GM12892 (cell line): ENCODE measurements at places on chromosomes 6 and 20.

GRCh38 chr6:10384091-10384609, 30.7 kb downstream of the TFAP2A start:
- no peak for DNase-seq

- no peak for DNase-seq
Measured at GRCh38 chr20:40894237-40894630, 134.4 kb upstream of the TOP1 start.

GRCh38 chr20:24842918-24843715, 106.0 kb upstream of the CST7 start:
- no peak for DNase-seq

- DNase-seq, result no peak
Measured at GRCh38 chr6:149393002-149393679, 6.9 kb upstream of the SUMO4 start.

GRCh38 chr6:170244721-170245474, 46.0 kb downstream of the DLL1 start:
- no peak for DNase-seq

DNA sequence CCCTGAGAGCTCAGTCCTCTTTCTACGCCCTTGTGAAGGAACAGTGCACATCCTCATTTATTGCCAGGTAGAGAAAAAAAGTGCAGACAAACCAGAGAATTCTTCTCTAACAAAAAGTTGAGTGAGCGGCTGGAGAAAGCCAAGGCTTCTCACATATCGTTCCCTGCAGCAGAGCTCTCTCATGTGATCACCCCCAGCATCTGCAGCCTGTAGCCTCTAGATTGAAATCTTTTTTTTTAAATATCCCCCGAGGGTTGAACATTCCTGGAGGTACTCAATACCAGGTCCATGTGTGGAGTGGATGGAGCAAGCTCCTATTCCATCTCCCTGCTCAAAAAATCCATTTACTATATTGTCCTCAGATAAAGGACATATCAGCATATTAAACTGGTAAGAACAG, 22.9 kb upstream of the ZNF133 start:
- no peak for DNase-seq

- no peak for DNase-seq
Measured at GRCh38 chr6:144723431-144723830, 438.3 kb downstream of the UTRN start.

DNA sequence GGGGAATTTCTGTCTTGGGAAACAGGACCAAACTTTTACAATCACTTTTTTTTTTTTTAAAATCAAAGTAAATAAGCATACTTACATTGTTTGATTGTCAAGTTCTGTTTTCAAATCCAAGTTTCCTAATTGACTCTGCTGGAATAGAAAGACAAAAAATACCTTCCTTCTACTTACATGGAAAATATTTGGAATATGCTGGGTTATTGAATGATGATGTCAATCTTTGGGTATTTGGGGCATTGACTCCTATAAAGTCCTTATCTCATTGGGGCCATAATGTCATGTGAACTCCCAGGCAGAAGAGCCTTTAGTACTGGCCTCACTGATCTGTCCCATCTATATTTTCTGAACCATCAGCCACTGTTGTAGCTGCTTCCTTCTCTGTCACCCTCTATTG, 122.6 kb upstream of the NOX3 start:
- DNase-seq, result no peak

DNA sequence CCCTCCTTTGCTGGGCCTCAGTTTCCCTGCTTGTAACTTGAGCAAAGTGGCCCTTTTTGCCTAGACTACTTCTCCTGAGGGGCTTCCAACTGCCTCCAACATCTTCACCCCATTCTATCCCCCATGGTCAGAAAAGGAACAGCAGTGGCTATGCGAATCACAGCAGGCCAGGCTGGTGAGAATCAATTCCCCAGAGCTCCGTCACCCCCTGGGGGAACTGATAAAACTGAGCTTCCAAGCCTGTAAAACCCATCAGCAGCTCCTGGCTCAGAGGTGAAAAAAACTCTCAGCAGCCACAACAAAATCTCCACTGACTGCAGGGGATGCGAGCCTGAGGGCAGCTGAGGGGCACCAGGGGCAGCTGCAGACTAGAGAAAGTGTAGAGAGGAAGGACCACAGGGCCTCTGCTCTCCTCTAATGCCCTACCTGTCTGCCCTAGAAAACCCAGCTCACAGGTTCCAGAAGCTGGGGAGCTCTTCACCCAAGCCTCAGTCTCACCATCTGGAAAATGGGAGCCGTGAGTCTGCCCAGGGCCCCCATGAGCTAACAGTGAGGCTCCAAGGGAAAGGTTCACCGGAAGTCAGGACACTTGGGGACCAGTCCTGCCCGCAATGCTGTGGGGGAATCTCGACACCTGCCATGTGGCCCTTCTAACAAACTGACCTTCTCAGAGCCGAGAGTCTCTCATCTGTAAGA, 120.6 kb downstream of the GRM4 start:
- no peak for DNase-seq

DNA sequence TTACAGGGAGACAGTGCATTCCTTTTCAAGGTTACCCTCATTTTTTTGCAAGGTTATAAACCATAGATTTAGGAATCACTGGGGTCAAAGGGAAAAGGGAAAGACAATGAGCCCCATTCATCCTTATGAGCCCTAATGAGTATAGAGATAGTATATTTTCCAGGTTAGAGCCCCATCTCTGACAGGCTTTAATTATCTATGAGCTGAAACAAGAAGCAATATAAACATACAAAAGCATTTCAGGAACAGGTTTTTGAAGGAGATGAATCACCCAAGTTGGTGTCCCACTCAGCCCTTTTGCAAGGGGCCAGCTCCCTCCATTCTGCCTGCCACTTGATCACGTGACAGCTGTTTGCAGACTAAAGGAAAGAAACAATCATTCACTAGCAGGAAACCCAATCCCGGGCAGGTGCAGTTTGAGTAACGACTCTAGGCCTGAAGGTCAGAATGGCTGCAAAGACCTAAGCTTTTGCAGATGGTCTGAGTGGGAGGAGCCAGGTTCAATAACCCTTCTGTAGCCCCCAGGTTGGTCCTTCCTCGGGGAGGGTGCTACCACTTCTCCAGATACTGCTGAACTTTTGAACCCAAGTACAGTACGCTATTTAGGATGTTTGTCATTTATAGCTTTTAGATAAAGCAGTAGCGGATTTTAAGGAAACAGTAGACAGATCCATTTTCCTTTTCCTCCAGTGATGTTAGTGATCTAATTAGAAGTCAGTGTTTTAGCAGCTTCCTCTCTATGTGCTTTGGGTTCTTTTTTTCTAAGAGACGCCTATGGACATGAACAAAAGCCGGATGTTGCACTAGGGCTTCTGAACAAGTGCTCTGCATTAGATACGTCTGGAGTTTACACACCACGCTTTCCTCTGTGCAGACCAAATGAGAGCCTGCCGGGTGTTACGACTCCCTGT, 253.2 kb downstream of the SOX4 start:
- no peak for DNase-seq

- DNase-seq, result no peak
Measured at GRCh38 chr20:61599541-61599992, 347.5 kb downstream of the CDH4 start.

DNA sequence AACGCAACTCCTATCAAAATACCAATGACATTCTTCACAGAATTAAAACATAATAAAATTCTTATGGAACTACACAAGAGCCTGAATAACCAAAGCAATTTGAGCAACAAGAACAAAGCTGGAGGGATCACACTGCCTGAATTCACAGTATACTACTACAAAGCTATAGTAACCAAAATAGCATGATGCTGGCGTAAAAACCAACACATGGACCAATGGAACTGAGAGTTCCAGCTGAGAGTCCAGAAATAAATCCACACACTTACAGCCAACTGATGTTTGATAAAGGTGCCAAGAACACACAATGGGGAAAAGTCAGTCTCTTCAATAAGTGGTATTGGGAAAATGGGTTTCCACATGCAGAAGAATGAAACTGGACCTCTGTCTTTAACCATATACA, 6.9 kb downstream of the MLIP start:
- DNase-seq, result no peak
